ENCODE measurements at places on chromosomes 12 and 14.

DNA sequence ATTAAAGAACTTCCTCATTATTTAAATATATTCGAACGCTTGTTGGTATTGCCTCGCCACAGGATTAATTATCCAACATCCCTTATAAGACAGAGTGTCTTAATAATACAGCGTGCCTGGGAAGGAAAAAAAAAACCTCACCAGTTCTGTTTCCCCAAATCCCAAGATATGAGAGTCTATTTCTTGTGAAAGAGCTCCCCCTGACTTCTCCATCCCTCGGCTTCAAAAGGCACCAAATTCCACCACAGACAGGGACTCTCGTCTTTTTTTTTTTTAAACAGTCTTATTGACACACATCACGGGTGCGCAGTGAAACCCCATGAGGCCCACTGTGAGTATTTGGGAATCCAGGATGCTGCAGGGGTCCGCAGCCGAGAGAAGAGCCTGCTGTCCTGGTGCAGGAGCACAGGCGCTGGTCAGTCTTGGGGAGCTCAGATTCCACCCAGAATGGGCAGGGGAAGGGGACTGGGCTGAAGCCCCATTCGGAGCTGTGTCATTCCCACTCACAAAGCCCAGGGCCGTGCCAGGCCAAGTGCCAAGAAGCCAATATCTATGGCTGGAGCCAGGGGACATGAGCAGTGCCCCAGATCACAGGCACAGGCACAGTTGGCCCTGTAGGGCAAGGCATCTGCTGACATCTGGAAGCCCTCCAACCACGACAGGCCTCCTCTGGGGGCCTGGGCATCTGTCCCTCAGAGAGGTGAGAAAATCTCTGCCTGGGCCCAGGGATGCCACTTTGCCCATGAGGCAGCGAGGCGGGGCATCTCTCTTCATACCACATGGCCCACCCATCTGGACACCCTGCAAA lies 71.9 kb downstream of the BCL11B start:
- no peak for DNase-seq

DNA sequence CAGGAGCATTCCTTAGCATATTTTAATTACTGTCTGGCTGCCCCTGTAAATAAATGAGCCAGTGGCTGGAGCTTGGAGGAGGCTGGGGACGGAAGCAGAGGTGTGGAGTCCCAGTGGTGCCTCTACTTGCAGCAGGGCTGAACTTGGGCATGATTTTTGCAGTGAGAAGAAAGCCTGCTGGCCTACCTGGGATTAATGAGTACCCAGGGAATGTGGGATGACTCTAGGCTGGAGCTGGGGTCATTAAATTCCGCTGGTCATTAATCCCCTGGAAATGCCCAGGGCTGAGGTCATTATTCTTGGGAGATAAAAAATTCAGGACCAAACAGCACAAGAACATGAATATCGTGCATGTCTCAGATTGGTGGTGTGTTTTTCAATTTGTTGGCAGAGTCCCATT lies 753.3 kb downstream of the VRK1 start:
- no peak for DNase-seq

- DNase-seq: no peak
Measured at GRCh38 chr12:72278894-72279293, 6.7 kb downstream of the TRHDE start.

DNA sequence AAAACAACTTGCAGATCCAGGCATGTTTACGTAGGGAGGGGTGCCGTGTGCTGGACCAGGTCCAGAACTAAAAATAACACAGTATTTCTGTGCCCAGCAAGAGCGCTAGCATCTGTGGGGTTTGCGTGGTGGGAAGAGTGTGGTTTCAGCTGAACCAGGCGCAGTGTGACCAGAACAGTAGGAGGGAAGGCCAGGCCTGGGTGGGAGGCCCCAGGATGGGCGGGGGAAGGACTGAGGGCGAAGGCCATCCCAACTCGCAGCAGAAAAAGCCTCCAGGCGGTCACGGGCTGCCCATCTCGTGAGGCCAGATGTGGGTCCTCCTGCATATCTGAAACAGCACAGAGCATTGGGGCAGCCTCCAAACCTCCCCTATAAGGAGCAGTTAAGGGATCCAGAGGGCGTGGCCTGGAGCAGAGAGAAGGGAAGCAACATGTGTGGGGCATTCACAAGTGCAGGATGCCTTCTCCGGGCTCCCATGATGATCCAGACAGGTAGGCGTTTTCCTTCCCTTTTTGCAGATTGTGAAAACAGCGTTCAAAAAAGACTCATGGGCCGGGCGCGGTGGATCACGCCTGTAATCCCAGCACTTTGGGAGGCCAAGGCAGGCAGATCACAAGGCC lies 17.8 kb upstream of the CD9 start:
- peak; percentile 93 for DNase-seq

GRCh38 chr14:35740215-35740614 lies 68.9 kb downstream of the RALGAPA1 start:
- no peak for DNase-seq

- DNase-seq: peak; percentile 11
Measured at GRCh38 chr12:29147731-29148595, 1.1 kb upstream of the FAR2 start.

DNA sequence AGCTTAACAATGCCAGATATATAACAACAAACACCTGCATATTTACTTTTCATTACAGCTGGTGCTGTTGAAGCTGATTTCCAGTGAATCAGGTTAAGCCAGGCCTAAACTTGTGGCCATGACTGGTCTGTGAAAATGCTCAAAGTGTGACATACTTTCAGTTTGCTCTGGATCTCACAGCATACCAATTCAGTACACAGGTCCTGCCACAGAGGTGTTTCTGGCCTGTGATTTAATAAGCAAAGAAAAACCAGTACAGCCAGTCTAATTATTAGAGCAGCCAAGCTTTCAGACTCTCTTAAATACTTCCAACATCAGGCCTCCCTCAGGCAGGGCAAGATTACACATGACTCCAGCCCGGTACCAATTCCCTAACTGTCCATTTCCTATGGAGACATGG lies 27.4 kb upstream of the TMCC3 start:
- DNase-seq: no peak

- no peak for DNase-seq
Measured at GRCh38 chr12:19588951-19589350, 149.7 kb downstream of the AEBP2 start.

- DNase-seq: no peak
Measured at GRCh38 chr12:11896417-11896929, 174.3 kb upstream of the BCL2L14 start.

DNA sequence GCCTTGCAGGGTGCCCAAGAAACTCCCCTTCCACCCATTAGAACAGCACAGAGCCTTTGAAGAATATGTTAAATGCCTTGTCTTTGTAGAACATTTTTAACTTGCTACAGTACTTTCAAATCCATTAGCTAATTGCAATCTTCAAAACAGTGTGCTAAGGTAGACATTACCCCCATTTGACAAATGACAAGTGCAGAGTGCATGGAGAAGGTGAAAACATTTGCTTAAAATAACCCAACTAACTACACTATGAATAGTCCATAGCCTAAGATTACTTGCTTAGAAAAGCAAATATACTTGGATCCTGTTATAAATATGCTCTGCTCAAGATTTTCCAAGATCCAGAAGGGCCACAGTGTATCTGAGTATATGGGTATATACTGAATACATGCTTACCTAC lies 87.0 kb upstream of the G2E3 start:
- DNase-seq: no peak

DNA sequence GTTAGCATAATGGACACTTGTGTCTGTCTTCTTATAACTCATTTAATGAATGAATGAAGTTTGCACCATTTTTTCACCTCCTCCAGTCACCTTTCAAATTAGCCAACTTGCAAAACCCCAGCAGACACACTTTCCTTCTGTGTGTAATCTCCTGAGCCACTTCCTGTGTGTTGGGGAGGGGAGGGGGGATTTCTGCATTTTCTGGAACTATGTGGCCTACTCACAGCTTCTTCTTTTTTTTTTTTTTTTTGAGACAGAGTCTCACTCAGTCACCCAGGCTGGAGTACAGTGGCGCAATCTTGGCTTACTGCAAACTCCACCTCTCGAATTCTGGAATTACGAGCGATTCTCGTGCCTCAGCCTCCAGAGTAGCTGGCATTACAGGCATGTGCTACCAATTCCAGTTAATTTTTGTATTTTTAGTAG lies 4.1 kb upstream of the SERPINA1 start:
- DNase-seq: no peak

GRCh38 chr12:91506452-91506851 lies 323.8 kb upstream of the DCN start:
- no peak for DNase-seq

Data from HFF-Myc (cell line).